ENCODE measurements at places on chromosomes 1 and 21.

DNA sequence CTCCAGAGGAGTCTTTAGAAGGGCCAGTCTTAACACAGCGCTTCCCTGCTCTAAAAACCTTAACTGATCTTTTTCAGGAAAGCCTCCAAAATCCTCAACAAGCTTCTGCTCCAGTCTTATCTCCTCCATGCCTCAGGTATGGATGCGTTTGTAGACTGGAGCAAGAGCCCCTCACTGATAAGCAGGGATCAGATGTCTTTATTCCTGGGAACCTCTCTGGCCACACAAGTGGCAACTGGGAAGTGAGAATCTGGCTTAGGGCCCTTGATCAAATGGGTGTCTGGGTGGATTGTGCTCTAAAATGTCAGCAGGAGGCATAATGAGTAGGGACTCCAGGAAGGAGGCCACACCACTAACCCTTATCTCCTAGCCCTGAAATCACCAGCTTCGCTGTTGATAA is 1.4 kb downstream of the ZBTB8A start:
- DNase-seq = no peak

GRCh38 chr1:116062201-116062600 is 49.0 kb upstream of the MAB21L3 start:
- no peak for DNase-seq

DNA sequence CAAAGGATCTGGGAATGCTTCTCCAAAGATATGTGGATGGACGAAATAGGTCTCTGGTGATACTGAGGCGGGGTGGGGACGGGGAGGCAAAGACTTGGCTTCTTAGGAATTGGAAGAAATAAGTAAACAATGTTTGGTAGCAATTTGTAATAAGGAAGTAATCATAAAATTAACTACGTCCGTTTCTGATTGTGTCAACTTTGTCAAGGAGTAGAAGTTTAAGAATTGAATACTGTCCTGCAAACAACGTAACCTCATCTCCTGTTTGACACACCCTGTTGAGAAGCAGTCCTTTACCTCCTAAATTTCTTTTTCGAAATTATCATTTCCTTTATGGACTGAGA is 471 bp downstream of the POLR3C start:
- DNase-seq = no peak

- DNase-seq = no peak
These were observed 12.5 kb upstream of the GUCA2A start for GRCh38 chr1:42176902-42177519.

GRCh38 chr1:1120096-1120495 is 4.2 kb upstream of the C1orf159 start:
- no peak for DNase-seq

DNA sequence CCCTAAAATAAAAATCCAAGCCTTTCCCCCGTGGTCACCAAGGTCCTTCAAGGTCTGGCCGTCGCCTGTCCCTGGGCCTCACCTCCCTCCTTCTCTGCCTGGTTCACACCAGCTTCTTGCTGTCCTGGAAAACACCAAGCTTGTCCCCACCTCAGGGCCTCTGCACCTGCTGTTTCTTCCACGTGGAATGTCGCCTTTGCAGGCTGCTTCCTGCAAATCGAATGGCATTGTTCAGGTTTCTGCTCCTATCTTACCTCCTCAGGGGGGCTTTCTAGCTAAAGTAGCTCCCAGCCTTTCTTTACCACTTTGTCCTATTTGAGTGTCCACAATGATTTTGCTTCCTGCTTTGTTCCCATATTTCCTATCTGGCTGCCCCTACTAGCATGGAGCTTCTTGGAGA is 3.3 kb upstream of the CASZ1 start:
- DNase-seq = no peak

- no peak for DNase-seq
These were observed 26.1 kb upstream of the SLAMF6 start for GRCh38 chr1:160548960-160549664.

GRCh38 chr1:34887593-34887992 is 28.0 kb upstream of the SMIM12 start:
- no peak for DNase-seq

DNA sequence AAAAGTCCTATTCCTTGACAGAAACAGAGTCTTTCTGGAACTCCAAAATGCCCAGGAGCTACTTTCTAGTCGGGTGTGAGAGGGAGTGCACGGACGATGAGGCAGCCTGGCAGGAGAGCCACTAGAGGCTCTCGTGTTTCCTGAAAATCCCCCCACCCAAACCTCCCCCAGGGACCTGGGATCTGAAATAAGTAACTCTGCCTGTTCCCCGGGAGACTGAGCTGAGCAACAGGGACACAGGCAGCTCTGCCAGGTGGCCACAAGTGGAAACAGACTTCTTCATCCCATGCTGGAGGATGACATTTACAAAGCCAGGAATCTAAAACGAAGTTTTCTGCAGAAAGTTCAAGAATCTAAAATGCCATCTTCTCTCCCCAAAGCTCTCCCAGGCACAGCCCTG is 77.1 kb downstream of the ITPKB start:
- no peak for DNase-seq

GRCh38 chr1:20725189-20726117 is 7.0 kb downstream of the SH2D5 start:
- DNase-seq = no peak

GRCh38 chr1:110102081-110102480 is 10.2 kb upstream of the UBL4B start:
- no peak for DNase-seq

GRCh38 chr1:236425031-236425663 is 31.1 kb downstream of the EDARADD start:
- DNase-seq = no peak

GRCh38 chr1:3718764-3719163 is 33.5 kb upstream of the CCDC27 start:
- no peak for DNase-seq

DNA sequence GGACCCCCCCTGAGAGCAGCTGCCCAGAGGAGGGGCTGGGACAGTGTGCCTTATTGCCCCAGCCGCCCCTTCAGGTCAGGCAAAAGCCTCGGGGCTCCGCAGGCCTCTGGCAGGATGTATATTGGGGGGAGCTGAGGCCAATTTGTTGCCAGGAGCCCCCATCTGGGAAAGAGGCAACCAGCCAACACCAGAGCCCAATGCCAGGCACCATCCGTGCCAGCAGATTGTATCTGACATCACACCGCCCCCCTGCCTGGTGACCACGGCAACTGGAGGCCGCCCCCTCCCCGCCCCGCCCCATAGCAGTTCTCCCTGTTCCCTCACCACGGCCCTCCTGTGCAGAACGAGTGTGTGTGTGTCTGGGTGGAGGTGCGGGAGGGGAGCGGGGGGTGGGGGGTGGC is 3.6 kb upstream of the PLEKHG5 start:
- no peak for DNase-seq

GRCh38 chr21:36350282-36350910 is 30.4 kb downstream of the MORC3 start:
- no peak for DNase-seq

DNA sequence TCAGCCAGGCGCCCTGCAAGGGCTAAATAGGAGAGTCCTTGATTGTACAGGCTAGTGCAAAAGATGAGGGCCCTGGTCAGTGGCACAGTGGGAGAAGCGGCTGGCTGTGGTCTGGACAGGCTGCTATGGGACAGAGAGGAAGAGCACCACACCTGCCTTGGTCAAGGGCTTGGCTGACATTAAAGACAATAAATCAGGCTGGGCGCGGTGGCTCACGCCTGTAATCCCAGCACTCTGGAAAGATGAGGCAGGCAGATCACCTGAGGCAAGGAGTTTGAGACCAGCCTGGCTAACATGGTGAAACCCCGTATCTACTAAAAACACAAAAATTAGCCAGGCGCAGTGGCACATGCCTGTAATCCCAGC is 62.9 kb downstream of the NID1 start:
- no peak for DNase-seq

DNA sequence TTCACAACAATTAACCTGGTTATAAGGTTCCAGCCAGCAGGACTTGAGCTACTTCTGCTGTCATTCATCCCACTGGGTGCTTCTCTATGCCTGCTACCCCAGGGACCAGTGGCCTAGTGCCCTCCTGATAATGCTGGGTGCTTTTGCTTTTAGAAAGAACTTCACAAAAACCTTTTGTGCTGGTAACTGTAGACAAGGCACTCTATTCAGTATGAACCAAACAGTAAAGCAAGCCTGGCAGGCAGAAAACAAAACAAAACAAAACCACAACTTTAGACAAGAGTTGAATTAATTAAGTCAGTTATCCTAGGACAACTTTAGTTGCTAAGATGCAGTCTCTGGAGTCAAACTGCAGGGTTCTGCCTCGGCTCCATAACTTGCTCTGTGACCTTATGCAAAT is 61.9 kb upstream of the ADGRL2 start:
- DNase-seq = no peak

DNA sequence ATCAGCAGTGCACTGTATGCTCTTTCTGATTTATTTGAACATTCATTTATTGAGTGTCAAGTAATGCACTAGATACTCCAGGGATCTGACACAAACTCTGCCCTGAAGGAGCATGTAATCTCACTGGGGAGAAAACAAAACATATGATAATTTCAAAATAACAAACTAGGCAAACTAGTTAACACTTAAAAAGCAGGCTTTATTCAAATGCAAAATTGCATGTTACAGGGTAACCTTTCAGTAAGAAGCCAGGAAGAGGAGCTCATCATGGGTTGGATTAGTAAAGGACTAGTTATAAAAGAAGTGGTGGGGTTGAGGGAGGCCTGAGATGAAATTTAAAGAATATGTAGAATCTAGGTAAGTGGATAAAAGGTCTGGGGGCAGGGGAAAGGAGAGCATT is 20.9 kb downstream of the SELL start:
- DNase-seq = no peak

DNA sequence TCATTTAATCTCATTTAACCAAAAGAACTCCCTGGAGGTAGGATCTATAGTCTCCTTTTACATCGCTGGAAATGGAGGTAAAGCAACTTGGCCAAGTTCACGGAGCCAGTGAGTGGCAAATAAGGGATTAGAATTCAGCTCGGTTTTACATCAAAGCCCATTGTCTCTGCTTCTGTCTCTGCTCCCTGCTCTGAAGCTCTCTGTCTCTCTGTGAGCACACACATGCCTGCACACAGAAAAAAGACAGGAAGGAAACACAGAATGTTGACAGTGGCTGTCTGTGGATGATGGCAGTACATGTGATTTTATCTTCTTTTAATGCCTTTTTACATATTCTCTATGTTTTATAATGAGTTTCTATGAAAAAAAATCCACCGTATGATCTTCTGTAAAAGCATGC is 8.9 kb upstream of the DHRS3 start:
- DNase-seq = no peak

DNA sequence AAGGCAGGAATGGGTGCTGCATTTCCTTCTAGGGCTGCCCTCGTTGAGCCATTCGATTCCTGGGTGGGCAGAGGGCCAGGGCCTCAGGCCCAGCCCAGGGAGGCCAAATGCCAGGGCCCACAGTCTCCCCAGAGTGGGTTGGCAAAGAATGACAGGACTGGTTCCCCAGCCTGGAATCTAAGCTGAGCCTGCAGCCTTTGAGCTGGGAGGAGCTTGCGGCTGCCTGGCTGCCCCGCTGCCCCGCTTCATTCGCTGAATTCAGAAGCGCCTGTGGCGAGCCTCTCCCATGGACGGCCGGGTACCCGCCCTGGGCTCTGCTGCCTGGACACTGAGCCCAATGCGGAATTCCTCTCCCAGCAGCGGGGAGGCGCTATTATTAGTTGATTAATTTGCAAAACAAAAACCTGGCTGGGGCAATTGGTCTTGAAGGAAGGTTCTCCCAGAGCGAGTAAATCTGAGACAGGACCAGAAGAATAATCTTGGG is 32.3 kb upstream of the TARDBP start:
- no peak for DNase-seq

DNA sequence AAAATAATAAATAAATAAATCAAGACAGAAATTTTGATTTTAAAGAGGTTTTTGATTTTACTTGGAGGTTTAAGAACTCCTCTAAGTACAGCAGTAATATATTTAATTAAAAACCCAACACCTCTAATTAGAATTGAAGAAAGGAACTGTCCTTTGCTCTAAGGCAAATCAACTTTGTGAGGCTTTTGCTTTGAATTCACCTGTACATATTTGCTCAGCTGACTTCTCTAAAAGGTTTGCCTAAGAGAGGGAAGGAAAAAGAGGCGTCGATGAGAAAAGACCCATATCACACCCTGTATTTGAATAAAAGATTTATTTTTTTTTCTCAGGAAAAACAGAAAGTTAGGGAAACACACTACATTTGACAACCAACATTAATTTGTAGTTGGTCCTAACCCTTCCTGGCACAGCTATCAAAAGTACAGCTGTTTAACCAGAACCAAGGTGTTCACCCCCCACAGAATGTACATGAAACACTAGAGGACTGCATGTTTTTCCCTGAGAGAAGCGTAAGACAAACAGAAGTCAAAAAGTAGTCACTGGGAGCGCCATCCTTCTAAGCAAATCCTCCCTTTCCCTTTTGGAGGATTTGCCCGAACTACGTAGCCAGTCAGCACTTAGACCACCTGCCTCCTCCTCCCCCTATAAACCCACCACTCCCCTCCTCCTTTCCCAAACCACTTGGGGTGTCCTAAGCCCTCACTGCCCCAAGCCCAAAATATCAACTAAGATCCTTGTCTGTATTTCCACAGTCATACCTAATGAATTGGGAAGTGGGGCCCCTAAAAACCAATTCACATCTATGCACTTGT is 4.9 kb downstream of the MCL1 start:
- no peak for DNase-seq

- no peak for DNase-seq
These were observed 296.4 kb downstream of the PTPRU start for GRCh38 chr1:29532751-29533150.

DNA sequence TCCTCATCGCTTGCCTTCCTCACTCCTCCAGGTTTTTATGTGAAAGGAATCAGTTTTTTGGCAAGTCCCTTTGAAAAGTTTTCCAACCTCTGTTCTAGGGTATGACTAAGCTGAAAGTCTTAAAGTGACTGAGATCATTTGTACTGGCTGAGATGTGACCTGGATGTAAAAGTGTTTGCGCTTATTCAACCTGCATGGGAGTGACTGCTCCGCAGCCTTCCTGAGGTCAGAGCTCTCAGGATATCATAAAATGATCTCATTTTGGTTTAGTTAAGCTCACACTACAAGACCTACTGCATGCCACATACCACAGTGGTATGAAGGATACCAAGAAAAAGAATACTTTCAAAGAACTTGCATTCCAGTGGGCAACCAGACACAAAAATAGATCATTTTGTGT is 29.8 kb upstream of the TADA1 start:
- DNase-seq = no peak

GRCh38 chr1:47761201-47761930 is 235.8 kb downstream of the TRABD2B start:
- no peak for DNase-seq

- no peak for DNase-seq
These were observed 24.2 kb upstream of the CDC14A start for GRCh38 chr1:100328133-100328532.
